Prostate gland (tissue), 2 donors: ENCODE measurements at places on chromosomes 3 and 15.
A peak's percentile ranks its signal among the peaks of the same experiment; 100 is the strongest.

DNA sequence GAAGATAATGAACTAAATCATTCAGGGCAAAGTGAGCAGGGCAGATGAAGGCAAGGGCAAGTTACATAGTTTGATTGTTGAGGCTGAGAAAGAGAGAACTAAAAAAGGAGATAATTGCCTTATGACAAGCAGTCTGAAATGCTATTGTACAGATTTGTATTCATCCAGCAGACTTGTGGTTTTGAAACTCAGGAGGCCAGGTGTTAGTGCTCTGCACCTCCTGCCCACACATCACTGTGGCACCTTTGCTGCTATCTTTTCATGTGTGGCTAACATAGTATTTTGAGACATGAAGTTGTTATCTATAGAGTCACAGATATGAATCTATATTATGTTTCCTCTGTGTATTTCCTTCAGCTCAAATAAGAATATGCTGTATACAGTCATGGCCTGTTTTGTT, 24.3 kb upstream of the SUCLG2 start:
- DNase-seq, result no peak

DNA sequence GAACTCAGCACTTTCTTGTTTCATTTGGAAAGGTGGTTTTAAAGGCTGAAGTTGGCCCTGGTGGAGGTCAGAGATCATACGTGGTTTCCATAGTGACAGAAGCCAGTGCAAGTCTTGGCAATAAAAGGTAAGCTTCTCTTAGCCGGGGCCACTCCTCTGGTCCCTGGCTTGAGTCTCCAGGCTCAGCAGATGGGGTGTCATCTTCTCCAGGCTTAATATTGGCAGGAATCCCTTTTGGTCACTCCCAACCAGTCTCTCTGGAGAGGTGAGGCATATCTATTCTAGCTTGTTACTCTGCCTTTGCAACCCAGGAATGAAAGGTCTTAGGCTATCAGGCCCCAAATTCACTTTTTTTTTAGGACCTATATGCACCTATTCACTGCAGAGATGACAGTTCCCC, 4.8 kb downstream of the CYP19A1 start:
- no peak for DNase-seq

- no peak for DNase-seq
These were observed 27.8 kb downstream of the IFT80 start for GRCh38 chr3:160370987-160371857.

GRCh38 chr3:153856932-153857331, 264.3 kb upstream of the ARHGEF26 start:
- DNase-seq, result no peak

DNA sequence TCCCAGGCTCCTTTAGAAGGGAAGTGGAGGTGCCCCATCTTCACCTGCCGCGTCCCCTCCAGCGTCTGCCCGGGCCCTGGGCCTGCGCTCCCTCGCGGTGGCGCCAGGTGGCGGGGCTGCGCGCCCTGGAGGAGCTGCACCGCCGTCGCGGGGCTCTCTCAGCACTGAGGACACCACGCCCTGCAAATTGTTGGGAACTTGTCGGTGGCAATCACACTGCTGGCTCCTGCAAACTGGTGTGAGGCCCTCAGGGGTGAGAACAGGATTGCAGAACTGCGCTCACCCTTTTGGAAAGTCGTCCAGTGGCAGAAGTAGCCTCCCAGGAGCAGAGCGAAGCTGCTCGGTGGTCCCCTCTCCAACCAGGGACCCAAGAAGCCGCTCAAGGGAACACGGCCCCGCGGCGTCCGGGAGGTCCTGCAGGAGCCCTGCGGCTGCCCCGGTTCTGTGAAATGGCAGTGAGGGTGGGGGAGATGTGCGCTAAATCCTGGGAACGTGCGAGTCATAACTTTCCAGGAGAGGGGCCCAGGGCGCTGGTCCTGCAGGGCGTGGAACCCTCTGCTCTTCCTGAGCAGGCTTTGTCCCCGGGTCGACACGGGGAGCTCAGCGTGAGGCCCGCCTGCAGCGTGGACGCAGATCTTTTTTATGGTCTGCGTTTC, 995 bp upstream of the LRRK1 start:
- peak; percentile 83 for DNase-seq

DNA sequence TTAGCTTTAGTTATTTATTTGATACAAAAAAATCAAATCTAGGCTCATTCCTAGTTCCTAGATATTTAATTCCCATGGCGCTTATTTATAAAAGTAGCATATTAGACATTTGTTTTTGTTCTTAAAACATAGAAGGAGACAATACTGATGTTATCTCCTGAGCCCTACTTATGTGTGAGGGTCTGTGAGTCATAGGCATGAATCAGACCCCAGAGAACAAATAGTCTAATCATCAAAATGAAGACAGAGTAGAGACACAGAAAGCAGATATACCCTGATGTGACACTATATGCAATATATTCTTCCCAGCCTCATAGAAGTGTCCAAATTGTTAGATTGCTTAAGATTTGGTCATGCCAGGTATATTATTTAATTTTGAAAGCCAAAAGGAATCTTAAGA, 44.9 kb downstream of the PEX5L start:
- no peak for DNase-seq

GRCh38 chr15:33115191-33115861, 79.2 kb downstream of the FMN1 start:
- no peak for DNase-seq

- no peak for DNase-seq
These were observed 30.5 kb downstream of the CCDC32 start for GRCh38 chr15:40534371-40534770.

DNA sequence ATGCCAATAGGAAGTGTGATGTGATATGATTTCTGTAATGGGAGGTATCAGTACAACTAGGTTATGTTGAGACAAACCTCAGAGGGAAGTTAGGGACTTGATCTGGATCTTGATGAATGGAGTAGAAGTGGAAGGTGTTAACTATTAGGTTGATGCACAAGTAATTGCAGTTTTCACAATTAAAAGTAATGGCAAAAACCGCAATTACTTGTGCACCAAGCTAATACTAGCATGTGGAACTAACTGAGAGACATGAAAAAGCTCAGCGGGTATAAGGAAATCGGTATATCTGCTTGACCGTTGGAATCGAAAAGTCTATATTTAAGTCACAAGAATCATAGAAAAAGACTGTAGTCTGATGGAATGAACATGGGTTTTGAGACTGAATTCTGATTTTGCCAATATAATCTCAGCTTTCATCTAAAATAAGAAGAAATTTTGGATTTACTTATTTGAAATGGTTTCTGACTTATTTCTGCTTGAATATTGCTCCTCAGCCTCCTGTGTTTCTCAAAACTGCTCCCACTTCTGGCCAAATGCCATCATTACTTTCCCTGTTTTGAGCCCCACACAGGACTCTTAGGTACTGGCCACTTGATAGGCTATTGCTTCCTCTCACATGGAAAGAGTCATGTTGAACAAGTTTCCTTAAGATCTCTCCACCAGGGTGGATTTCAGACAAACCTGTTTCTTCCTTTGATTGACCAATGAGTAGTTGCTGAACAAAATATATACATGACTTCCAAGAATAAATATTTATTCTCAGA, 271.5 kb upstream of the COL8A1 start:
- no peak for DNase-seq

- no peak for DNase-seq
These were observed 9.8 kb downstream of the SCG5 start for GRCh38 chr15:32651229-32651837.

- DNase-seq, result no peak
These were observed 28.5 kb downstream of the EFCAB12 start for GRCh38 chr3:129399895-129400357.

GRCh38 chr15:78018946-78019644, 58.4 kb downstream of the TBC1D2B start:
- DNase-seq, result no peak

DNA sequence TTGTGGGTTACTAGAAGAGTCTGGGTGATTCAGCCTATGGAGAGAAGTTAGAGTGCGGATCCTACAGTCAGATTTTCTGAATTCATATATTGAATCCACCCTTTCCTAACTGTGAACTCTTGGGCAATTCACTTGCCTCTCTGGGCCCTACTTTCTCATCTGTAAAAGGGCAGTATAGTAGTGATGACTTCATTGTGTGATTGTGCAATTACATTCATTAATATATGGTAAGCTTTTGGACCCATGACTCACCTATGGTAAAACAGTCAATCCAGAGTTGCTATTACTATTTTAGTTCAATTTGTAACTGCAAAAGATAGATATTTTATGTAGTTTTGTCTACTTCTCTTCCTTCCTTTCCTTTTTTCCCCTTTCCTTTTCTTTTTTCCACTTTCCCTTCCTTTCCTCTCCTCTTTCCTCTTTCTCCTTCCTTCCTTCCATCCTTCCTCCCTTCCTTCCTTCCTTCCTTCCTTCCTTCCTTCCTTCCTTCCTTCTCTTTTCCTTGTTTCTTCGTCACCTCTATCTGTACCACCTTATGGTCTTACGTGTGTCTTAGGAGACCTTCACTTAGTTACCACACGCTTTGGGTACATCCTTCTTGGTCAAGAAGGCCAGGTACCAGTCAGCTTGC, 37.0 kb downstream of the GMNC start:
- DNase-seq, result no peak

- DNase-seq, result no peak
These were observed 289.3 kb downstream of the CLSTN2 start for GRCh38 chr3:140224307-140224706.

DNA sequence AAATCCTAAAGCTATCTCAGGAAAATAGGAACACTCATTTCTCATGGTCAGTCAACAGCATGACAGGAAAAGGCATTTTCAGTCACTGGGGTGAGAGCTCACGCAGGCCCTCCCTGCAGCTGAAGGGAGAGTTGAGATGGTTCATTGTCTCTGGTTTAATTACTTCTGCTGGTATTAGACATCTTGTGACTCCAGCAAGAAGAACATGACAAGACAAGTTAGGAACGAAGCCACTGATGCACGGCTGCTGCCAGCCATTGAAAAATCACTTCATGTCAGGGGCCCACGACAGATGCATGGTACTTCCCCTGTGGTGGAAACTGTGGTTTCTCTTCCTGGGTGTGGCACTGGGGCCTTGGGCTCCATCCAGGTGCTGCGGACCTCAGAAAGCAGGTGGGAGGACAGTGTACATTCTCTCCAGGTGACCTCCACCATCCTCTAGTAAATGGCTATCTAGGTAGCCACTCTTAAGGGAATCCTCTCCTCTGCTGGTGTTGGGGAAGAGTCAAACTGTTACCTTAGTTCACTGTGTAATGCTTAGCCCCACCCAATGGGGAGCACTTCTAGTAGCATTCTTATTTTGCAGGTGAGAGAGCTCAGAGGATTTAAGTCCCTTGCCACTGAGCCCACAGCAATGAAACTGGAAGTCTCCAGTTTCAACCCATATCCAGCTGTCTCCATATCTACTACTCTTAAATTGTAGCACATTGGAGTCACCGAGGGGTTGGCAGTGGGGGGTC, 274.2 kb downstream of the LRTM1 start:
- DNase-seq, result no peak

DNA sequence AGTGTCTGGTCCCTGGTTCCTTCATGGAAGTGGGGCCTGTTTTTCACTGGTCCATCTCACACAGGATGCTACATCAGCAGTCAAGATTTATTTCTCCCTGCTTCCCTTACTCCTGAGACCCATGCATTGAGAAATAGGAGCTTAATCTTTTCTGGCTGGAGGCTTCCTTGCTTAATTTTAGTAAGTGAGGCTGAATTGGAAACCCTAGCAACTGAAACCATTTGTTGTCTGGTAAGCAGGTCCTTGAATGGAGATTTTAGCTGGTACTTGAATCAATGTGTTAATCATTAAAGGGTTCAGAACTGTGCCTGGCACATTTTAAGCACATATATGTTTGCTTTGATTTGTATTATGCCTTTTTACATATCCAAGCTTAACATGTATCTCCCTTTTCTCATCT, 20.2 kb upstream of the MEF2A start:
- no peak for DNase-seq

DNA sequence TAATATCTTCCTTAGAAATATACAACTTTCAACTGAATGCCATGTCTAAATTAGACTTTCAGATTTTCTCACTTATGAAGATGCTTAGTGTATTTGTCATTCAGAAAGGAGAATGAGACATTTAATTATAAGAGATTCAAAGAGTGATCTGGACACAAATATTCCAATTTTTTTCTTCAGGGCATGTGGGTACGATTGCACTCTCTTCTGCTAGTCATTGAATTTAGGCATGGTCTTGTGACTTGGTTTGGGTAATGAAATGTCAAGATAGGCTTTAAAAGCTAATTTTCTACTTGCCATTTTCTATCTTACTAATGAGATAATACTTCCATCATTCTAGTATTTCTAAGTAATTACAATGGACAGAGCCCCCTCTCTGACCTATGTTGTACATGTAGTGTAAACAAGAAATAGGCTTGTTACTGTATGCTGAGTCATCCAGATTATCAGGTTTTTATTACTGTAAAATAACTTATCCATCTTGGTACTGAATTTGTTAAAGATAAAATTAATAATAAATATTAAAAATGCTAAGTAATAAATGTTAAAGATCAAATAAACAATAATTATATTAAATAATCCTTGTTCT, 770.8 kb upstream of the BCHE start:
- no peak for DNase-seq

DNA sequence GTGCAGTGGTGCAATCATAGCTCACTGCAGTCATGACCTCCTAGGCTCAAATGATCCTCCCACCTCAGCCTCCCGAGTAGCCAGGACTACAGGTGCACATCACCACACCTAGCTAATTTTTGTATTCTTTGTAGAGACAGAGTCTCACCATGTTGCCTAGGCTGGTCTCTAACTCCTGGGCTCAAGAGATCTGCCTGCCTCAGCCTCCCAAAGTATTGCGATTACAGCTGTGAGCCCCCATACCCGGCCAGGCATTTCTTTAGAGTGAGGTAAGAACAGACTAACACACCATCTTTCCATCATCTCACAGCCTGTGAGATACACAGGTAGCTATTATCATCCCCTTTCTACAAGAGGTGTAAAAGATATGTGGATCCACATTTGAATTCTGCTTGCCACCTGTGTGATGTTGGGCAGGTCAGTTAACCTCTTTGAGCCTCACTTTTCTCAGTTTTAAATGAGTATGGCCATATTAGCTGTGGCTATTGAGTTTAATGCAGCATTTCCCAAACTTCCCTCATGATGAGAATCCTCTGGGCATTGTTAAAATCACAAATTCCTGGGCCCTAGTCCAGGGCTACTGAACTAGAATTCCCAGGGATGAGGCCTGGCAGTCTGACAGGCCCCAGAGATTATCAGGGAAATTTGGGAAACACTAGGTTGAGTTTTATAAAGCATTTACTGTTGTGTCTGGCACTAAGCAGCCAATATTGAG, 46.0 kb downstream of the ANP32A start:
- no peak for DNase-seq

- DNase-seq, result no peak
These were observed 20.1 kb downstream of the LRRC2 start for GRCh38 chr3:46545818-46546630.

- peak; percentile 29 for DNase-seq
These were observed 90.2 kb downstream of the ANP32A start for GRCh38 chr15:68730471-68730919.

- no peak for DNase-seq
These were observed 5.4 kb upstream of the CCDC174 start for GRCh38 chr3:14646131-14646573.

GRCh38 chr3:32423956-32424557, 32.4 kb downstream of the CMTM7 start:
- DNase-seq, result no peak
